Stimulated activated CD8-positive, alpha-beta memory T cell treated with anti-CD3 and anti-CD28 coated beads, Interleukin-7, amount 100 ng/mL, for 1 hour (primary cell): ENCODE measurements at places on chromosomes 4 and X.

GRCh38 chrX:39260965-39261364, 459.7 kb downstream of the MID1IP1 start:
- DNase-seq: no peak

DNA sequence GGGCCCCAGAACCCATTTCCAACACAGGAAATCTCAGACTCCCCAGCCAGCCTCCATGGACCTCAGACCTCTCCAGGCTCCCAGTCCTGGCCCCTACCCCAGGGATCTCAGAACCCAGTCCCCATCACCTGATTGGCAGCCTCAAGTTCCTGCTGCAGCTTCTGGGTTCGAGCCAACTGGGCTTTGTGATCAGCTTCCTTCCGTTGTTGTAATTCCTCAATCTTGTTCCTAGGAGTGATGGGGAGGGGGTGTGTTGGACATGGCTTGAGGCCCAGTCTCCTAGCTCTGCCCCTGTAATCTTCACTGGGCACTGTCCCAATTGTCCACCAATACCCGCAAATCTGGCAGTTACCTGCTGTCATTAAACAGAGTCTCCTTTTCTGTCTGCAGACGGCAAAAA, 12.6 kb downstream of the GRIPAP1 start:
- DNase-seq: no peak

- peak; percentile 60 for DNase-seq
Observed at GRCh38 chr4:55345980-55346850, at the start of gene SRD5A3. SRD5A3 (plus strand) TSS chr4:55346242; CDS start chr4:55346337, 95 bp downstream.

DNA sequence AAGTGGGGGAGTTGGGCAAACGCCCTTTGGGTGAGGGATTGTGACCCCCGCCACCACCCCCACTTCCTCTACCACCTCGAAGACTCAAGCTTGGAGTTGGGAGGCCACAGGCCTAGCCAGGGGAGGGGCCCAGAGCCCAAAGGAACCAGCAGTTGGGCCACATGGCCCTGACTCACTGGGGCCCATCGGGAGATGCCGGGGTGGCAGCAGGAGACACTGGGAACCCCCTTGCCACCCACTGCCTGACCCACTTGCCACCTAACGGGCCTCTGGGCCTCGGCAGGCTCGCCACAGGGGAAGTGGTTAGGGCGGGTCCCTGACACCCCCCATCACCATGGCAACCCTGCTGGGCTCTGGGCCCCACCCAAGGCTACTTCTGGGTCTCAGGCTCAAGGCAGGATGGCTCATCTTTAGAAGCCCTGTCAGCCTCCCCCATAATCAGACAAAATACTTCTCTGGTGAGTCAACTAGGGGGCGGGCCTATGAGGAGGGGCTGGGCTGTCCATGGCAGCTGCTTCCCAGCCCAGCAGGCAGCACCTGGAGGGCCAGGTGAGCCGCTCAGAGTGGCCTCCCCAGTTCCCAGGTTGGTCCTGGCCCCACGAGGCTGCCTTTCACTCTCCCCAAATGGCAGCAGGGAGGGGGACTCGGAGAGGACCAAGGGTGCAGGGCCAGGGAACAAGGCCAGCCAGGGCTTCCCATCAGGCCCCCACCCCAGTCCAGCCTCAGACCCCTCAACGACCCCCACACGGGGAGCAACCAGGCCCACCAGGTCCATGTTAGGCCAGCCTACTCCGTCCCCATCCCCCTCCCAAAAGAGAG, 5.6 kb downstream of the FLNA start:
- DNase-seq: peak; percentile 81

GRCh38 chr4:120498678-120499077, 423.8 kb downstream of the PRDM5 start:
- no peak for DNase-seq

GRCh38 chrX:78922754-78923153, 22.4 kb upstream of the P2RY10 start:
- DNase-seq: no peak

DNA sequence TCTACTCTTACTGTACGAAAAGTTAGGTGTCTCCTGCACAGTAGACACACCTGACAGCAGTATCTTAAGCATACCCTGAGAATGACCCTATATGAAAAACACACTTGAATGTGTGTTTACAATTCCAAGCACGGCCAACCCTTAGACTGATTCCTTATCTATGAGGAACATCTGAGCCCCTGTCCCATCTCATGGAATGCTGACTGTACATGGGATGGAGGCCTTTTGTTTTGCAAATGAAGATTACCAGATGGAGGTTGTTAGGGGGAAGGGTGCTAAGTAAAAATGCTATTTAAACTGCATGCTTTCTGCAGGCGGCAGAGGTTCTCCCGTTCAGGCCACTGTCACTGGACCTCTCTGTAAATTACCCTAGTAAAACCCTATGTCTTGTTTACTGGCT, 2.2 kb downstream of the PAQR3 start:
- no peak for DNase-seq

DNA sequence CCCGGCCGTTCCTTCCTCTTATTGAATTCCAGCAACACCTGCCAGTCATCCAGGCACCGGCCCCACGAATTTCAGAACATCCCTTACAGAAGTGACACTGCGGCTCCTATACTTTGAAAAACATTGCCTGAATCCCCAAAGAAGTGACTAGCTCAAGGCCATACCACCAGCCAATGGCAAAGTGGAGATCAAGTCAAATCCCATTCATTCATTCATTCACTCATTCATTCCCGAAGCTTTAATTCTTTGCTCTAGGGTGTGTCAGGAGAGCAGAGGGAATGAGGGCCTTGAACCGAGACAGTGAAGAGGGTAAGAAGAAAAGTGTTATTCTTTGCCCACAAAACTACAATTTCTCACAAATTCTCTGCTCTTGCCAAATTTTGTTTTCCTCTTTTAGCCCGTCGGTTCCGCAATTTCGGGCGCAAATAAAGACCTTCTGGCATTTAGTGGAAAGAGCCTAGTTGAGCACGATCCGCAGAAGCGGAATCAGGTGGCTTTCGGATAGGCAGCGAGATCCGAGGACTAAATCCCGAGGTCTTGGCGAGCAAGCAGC, 824 bp upstream of the HMGB3 start:
- no peak for DNase-seq

DNA sequence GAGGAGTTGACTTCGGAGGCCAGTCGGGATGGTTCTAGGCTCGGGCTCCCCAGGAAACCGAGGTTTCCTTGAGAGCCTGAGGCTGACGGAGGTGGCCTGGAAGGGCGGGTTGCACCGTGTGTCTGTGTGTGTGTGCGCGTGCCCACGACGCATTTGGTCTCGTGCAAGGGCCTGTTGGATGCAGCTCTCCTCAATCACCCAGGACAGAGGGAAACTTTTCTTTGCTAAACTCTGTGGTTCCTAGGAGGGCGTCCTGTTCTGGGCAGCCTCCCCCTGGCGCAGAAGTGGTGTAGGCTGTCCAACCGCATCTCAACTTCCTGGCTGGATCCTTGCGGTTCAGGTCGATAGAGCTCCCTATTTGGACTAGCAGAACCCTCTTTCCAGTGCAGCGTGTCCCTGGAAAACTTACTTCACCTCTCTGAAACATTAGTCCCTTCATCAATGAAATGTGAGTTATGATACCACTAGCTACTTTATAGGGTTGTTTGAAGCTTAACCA, 973 bp downstream of the STK32B start:
- no peak for DNase-seq

- DNase-seq: no peak
Observed at GRCh38 chr4:56052481-56052880, 103.7 kb downstream of the CEP135 start.

- DNase-seq: peak; percentile 18
Observed at GRCh38 chr4:8198906-8199593, at the start of gene SH3TC1. SH3TC1 (plus strand) TSS chr4:8199290; CDS start chr4:8205195, 5,905 bp downstream.

GRCh38 chr4:38013461-38014366, 53.5 kb downstream of the PTTG2 start:
- no peak for DNase-seq

- no peak for DNase-seq
Observed at GRCh38 chrX:11461201-11462001, 168.2 kb downstream of the AMELX start.

- DNase-seq: no peak
Observed at GRCh38 chr4:23458054-23458453, 431.8 kb downstream of the PPARGC1A start.

GRCh38 chr4:165539801-165540200, 161.0 kb downstream of the CPE start:
- no peak for DNase-seq

GRCh38 chr4:19130866-19131265, 1109.3 kb upstream of the LCORL start:
- no peak for DNase-seq

DNA sequence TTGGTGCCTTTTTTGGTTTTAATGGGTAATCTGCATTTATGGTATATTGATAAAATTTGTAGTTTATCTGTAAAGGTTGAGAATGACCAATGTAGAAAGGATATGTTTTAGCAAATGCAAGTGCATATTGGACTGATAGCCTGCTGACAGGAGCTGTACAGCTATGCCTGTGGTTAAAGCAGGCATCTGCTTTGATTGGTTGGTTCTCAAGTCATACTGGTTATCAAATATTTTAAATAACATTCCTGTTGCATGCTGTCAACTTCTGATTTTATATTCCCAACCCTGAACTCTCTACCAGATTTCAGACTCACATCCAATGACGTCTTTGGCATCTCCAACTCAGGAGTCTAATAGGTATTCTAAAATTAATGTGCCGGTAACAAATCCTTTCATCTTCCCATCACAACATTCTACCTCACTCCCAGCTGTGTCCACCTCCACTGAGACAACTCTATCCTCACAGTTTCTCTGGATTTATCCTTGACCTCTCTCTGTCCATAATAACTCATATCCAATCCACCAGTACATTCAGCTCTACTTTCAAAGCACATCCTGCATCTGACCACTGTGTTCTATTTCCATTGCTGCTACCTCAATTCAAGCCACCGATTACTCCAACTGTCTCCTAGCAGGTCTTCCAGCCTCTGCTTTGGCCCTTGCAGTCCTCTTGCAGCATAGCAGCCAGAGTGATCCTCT, 125.7 kb downstream of the CAMK2D start:
- no peak for DNase-seq

DNA sequence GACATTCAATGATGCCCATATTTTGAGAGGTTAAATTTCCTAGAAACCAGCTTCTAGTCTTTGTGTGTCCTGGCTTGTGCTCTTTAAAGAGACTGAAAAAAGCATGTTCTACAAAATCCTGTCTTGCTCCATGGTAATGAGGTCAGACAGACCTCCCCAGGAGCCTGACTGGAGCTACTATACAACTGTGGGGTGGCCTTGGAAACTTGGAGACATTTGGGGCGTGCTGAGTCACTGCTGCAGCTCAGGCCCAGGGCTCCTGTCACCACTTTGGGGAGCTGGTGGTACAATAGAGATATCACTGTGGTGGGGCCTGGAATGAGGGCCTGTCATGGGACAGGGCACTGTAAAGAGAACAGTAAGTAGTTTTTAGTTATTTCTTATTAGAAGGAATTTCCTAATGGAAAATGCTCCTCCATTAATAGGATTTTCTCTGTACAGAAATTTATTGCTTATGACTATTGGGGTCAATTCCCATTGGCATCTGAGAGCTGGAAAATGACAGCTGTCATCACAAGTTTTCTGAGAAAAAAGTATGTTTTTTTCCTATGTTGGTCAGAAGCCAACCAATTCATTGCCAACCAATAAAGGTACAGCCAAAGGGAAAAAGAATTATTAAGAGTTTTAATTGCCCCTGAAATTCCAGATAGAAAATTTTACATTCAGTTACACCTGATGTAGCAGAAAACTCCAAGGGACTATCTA, 207.4 kb upstream of the JADE1 start:
- DNase-seq: no peak
